Gastroesophageal sphincter (tissue), 4 donors: ENCODE measurements at places on chromosomes 11 and 22.

DNA sequence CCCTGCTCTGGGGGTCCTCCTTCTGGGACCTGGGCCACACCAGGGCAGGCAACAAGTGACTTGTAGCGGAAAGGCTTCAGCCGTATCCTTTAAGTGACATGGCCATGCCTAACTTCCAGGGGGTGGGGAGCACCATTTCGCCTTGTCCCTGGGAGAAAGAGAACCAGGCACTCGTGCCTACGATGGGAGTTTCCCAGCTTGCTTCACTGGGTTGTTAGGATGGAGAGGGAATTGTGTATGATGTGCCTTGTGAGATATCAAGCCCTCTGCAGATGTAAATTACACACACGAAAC, 151.4 kb downstream of the CACNA1I start:
- ATAC-seq, result no peak

- ATAC-seq, result no peak
Observed at GRCh38 chr11:128155590-128155989, 431.8 kb downstream of the ETS1 start.

- ATAC-seq, result no peak
Observed at GRCh38 chr11:34124885-34125668, 19.6 kb downstream of the NAT10 start.

GRCh38 chr11:92264350-92264749, 39.7 kb downstream of the FAT3 start:
- ATAC-seq, result no peak

DNA sequence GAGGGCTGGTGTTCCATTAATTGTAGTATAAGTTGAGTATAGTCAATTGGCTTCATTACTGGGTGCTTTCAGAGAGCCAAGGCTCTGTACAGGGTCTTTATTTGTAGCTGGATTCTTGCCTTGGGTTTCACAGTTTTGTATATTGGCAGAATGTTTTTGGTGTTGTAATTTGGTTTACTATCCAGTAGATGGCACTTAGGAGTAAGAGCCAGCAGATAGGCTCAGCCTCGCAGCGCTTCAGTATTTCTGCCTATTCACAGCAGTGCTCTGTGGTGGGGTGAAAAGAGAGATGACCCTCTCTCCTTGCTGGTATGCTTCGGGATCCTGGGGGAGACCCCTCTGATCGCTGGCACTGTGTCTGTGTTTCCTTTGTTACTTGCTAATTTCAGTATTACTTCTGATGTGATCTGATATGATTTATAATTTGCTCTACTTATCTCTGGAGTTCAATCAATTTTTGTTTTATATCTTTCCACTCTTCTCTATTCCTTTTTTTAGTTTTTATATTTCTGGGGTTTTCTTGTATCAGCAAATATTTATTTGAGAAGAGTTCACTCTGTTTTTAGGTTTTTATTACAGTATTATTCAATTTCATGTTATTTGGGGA, 52.2 kb downstream of the ANO5 start:
- peak; percentile 53 for ATAC-seq

GRCh38 chr11:21806508-21806907, 386.4 kb upstream of the ANO5 start:
- ATAC-seq, result no peak

GRCh38 chr22:46070215-46070802, 80.0 kb upstream of the PPARA start:
- peak; percentile 56 for ATAC-seq
